ENCODE measurements at places on chromosomes 3 and 15.

GRCh38 chr15:101035611-101036010, 116.5 kb downstream of the LRRK1 start:
- DNase-seq, result no peak

DNA sequence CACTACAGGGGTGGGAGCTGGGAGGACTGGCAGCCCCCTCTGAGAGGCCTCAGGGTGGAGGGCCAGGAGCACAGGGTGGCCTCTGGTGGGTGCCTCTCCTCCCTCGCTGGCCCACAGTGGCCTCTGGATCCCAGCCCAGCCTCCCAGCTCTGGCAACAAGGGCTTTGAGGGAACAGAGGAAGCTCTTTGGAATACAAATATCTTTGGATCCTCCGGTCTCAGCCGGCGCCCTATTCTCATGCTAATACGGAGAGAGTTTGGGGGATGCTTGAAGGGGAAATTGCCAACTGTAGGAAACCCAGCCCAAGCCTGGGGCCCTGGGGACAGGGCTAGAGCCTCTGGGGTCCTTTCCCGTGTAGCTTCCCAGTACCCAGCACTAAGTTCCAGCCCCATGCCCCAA, 33.4 kb upstream of the INSYN1 start:
- DNase-seq, result no peak

DNA sequence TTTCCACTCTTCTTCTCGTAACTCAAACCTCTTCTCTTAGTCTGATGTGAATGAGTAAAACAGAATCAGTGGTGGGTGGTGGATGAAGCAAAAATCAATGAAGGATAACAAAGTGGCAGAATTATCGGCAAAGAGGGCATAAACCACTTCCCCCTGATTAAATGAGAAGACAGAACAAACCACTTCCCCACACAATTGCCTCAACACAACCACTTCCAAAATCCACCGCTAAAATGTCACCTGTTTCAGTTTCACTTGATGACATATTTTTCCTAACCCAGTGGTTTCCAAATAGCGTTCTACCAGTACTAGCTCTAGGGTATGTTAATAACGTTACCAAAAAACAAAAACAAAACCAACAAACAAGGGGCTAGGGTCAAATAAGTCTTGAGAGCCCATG, 478.7 kb upstream of the WNT5A start:
- DNase-seq, result no peak

- DNase-seq, result peak; percentile 87
These were observed 10.8 kb upstream of the RARRES1 start for GRCh38 chr3:158742871-158743663.

DNA sequence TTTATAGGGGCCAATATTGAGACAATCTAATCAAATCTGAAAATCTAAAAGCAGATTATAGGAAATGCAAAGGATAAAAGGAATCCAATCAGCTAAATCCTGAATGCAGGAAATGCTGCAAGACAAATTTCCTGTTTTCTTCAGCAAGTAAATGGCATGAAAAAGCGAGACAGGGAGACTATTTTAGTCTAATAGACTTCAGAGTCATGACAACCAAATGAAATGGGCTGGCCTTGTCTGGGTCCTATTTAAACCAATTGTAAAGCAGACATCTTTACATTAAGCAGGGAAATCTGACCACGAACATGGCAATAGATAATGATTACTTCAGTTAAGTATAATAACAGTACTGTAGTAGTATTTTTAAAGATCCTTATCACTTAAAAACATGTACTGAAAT, 2.1 kb downstream of the DBR1 start:
- no peak for DNase-seq

DNA sequence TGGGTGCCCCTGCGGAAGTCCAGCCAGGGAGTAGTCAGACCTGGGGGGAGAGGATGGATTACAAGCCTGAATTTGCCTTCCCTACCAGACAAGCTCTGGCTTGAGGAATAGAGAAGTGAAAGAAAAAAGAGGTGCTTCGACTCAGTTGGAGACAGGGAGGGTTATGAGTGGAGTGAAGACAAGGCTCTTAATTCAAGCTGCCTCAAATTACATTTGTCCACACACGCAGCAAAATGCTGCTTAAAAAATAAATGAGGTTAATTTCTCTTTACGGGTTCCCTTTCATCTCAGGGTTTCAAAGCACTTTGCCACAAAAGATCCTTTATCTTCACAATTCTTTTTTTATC, 49.0 kb upstream of the SLC4A7 start:
- DNase-seq, result no peak

- no peak for DNase-seq
These were observed 810.2 kb upstream of the ALCAM start for GRCh38 chr3:104556372-104557078.

DNA sequence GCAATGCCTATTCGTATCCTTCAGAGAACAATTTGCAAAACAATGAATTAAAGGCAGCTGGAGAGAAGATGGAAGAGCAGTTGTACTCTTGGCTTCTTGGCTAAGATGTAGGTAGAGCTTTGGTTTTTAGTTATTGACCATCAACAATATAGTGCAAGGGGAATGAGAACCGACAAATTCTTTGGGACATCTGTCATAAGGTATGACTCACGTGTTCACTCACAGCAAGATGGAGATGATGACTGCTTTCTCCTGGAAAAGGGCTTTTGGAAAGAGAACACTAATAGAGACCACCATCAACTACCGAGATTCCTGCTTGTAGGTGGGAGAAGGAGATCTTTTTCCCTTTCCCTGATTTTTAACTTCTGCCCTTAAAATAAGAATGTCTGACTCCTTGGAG, 234.9 kb downstream of the NTRK3 start:
- no peak for DNase-seq

DNA sequence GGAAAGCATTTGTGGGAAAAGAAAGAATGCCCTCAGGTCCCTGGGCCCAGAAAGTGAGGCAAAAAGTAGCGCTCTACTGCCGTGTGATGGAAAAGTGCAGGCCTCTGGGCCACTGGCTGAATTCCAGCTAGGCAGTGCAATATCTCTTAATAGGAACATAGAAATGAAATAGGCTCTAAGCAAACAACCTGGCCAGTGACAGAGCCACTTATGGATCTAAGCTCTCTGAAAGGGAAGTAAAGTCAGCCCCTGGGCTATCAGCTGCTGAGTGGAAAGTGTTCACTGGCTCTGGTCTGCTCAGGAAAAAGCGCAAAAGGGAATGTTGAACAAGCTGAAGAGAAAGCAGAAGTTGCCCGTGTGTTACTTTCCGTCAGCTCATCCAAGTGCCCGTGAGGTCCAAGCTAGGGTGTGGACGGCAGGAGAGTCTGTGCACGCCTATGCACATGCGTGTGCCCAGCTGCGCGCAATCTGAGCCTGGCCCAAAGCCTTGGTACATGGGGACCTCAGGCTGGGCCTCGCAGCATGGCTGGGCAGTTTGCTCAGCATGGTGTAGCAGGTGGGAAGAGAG, 74.0 kb upstream of the RAD18 start:
- no peak for DNase-seq

DNA sequence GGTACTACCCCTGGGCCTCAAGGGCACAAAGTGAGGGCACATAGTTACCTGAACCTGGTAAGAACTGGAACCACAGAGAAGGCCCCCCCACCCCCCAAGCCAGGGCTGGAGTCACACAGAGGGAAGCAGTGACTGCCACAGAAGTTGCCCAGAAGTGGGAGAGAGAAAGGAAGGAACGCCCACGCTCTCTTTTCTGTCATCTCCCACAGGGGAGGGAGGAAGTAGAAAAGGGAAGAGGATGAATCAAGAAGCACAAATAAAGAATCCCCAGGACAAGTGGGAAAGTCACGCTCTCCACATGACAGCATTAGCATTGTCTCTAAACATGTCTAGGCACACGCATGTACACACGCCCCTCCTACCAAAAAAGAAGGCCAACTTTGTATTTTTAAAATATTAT, 114.7 kb upstream of the FRMD4B start:
- DNase-seq, result no peak

GRCh38 chr15:52054381-52054780, 35.4 kb downstream of the MAPK6 start:
- no peak for DNase-seq

DNA sequence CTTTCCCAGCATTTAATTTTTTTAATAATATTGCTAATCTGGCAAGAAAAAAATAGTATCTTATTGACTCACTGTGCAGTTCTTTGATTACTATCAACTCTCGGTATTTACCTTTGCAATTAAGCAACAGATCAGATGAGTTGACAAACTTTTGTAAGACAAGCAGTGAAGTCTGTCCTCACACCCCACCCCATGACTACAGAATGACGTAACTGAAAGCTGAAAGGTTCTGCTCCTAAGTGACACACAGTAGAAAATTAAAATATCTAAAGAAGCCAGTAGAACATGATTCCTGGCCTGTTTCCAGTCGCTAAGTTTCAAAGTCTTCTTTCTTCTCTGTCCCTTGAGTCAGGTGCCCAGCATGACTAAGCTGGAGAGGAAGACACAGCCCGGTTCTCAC, 135.5 kb downstream of the STT3B start:
- no peak for DNase-seq

DNA sequence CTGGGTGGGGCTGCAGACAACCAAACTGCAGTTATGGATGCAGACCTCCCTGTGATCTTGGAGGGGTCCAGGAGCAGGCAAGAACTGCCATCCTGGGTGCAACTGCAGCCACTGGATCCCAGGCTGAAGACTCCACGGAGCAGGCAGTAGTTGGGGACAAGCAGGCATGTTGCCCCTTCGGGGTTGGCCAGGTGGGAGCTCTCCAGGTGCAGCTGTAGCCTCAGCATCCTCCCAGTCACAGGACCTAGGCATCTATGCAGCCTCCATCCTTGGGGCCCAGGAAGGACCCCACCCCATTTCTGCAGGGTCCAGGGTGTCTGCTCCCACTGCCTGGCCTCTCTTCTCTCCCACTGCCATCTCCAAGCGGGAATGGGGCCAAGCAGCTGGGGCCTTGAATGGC, 322.2 kb upstream of the RBMS3 start:
- no peak for DNase-seq

DNA sequence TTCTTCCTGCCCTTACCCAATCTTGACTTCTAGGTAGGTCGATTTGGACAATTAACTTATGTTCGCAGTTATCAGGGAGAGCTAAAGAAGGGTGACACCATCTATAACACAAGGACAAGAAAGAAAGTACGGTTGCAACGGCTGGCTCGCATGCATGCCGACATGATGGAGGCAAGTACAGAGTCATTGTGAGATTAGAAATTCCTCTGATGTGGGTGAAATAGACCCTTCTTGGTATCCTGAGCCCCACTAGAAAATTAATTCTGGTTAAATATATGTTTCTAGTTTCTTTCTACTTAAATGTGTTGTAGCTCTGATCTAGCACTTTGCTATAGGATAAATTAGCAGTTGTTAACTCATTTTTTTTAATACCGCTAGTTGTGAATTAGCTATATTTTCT, 13.6 kb downstream of the LXN start:
- DNase-seq, result no peak

GRCh38 chr15:79948761-79949160, 22.2 kb downstream of the BCL2A1 start:
- DNase-seq, result no peak

GRCh38 chr15:100348578-100348977, 6.8 kb upstream of the ADAMTS17 start:
- no peak for DNase-seq

- DNase-seq, result no peak
These were observed 72.1 kb downstream of the BTLA start for GRCh38 chr3:112427123-112427522.

DNA sequence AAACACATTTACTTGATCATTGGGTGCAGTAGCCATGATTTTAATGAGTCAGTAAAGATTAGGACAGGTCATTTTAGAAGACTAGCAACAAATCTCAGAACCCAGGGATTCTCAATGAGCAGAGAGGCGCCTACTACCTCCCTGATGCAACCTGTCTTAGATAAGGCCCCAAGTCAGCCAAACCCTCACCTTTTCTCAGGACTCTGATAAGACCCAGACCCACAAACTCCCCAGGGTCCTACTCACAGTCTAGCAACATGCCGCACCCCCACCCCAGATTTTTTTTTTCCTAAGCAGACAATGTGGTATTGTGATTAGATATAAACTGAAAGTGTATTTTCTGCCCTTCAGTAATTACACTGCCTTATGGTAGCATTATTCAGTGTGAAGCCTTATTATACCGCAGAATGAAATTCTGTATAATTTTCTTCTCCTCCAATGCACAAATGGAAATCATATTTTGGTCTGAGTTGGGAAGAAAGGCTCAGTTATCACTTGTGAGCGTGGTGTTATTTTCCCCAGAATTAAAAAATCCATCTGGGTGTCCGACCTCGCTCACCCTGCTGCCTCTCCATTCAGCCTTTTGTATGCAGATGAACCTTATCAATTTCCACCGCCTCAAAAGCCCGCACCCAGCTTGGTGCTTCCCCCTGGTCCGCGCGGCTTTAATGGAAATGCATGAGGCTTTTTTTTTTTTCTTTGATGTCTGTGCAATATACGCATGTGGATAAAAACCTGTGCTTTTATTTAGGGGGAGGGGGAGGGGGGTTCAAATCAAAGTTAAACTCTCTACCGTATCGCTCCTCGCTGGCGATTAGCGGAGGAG, 122.0 kb upstream of the SOX14 start:
- no peak for DNase-seq

DNA sequence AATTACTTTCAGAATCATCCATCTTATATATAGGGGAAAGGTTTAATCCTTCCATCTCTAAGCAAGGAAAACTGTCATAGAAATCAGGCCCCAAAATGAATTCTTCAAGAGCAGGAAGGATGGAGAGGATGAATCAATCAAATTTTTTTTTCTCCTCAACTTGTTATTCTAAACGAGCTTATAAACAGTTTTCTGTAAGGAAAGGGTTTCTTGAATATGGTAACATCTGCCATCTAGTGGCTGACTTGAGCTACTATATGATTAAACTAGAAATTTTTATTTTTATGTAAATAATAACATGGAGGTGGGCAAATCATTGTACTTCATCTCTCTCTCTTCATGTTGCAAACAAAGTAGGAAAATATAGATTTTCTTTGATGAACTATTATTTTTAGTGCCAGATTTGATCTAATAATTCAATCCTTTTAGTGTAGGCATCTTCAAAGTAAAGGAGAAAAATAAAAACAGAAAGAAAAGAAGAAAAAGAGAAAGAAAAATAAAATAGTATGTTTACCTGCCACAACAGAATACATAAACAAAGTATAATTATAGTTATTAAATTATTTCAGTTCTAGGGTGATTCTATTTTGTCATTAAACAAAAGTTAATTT, 146.6 kb downstream of the SERPINI1 start:
- peak; percentile 61 for DNase-seq

- peak; percentile 10 for DNase-seq
These were observed 90.0 kb downstream of the FBLN2 start for GRCh38 chr3:13638927-13639326.

DNA sequence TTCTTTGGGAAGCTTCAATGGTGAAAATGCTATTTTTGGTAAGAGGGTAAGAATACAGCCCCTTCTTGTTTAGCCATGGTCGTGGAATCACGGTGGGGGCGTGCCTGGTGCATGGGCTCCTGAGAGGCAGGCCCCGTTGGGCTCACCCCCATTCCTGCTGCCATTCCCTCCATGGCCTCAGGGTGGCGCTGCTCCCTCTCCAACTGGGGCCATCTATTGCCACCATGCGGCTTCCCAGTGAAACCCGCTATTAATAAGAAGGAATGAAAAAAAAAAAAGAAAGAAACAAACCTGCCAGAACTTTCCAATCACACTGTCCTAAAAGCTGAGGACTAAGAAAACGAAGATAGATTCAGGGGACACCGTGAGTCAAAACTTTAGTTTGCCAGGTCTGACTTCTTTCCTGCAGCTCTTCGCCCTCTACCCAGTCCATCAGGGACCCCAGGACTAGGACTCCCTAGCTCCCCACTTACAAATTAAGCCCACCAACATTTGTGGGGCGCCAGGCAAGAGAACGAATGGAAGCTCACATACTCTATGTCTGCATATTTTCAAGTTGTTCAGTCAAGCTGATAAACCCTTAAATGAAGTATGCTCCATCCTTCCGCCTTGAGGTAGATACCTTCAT, 30.6 kb upstream of the ABHD2 start:
- DNase-seq, result peak; percentile 57

GRCh38 chr3:12952343-12953200, 111.2 kb upstream of the RPL32 start:
- no peak for DNase-seq

All from fibroblast of gingiva (primary cell).